ENCODE measurements at places on chromosomes 12 and 14.

- DNase-seq: no peak
These were observed 397.2 kb upstream of the USP15 start for GRCh38 chr12:61862986-61863385.

GRCh38 chr12:114625294-114625851, 58.6 kb downstream of the TBX3 start:
- DNase-seq: no peak

DNA sequence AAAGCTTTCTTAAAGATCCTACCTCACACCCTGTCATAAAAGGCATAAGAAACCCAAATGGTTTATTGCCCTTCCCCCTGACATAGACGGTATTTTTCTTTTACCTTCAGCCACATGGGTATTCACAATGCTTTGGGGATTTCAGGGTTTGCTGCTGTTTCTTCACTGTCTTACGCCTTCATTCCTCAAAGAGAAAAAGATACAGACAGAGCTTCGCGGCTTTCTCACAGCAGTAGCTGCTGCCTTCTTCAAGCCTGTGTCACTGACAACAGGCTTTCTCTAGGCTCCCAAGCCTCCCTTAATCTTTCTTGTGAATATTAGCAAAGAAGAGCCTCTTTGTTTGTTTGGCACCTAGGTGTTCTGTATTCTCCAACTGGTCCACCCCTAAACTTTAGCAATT, 197.4 kb upstream of the ARID2 start:
- no peak for DNase-seq

DNA sequence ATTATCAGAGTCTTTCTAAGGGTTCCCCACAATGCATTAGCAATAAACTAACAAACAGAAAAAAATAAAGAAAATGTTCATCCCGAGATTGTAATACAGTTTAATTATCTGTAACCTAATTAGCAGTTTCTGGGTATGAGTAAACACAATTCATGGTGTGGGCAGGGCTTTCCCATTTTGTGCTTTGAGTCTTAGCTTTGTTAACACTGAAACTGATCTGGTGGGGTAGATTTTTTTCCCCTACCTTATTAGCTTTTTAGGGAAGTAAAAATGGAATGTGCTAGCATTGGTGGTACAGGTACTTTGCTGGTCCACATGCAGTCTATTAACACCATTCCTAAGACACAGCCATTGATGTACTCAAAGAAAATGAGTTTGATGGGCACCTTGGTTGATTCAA, 18.4 kb upstream of the KRR1 start:
- DNase-seq: no peak

DNA sequence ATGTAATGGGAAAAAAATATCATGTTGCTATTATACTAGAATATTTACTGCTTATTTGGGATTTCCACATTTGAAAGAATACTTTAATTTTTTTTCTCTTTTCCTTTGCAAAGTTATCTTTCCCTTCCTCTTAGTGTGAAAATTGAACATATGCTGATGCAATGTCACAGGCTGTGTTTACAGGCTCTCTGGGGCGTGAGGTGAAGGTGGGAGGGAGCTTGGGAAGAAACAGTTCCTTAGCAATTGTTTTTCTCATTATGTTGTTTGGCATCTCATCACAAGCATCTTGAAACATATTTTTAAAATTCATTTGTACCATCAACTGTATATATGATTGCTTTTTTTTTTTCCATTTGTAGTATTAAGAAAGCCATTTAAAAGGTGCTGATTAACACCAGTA, 47.9 kb upstream of the NAV3 start:
- DNase-seq: no peak

GRCh38 chr14:34180869-34181268, 230.0 kb upstream of the EGLN3 start:
- no peak for DNase-seq

DNA sequence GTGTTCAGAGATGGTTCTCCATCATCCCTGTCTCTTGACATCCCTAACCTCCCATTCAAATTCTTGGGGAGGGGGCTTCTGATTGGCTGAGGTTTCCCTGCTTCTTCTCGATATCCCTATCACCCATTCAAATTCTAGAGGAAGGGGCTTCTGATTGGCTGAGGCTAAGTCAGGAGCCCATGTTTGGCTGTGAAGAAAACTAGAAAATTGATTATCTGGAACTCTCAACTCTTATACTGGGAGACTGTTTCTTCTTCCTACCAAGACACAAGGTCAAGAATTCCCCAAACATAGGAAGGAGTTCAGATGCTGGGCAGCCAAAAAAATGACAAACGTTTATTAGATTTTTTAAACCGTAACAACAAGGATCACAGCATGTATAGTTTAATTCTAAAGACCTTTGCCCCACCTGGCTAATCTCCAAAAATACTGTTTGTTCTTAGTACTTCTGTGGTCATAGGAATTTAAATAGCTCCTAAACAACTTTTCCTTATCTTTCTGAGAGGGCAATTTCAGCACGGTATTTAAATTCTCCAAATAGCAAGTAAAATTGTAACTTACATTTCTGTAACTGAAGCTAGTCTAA, 26.4 kb downstream of the SPIC start:
- no peak for DNase-seq

- no peak for DNase-seq
These were observed 597 bp downstream of the RNF31 start for GRCh38 chr14:24147761-24148428.

DNA sequence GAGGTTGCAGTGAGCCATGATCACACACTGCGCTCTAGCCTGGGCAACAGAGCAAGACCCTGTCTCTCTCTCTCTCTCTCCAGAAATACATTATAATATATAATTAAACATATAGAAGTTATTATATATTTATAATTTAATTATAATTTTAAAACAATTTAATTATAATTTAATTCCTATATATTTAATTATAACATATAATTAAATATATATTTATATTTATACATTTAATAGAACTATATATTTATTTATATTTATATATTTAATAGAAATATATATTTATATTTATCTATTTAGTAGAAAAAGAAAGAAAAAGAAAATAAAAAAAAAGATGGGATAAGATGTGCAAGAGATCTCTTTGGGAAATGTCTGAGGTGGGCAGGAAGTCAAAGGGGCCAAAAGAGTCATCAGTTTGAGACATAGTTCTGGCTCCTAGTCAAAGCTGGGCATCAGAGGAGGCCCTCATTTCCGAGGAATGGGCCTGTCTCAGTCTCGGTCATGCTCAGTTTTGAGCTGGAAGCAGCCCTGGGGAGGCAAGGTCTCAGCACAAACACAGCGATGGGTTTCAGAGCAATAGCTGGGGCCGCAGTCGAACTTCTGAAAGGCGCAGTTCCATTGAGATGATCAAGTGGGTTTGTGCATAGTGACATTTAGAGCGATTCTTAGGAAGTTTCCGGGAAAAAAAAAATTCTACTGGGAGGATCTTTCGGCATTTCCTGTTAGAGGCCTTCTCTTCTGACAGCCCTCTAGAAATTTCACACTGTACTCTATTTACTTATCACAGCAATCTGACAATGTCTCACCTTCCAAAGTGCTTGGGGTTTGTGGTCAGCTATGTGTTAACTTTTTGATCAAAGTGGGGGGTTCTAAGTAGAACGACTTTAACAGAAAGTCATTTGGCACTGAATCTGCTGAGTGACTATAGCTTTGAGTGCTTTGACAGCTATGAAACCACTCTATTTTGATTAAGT, 58.7 kb upstream of the GZMB start:
- no peak for DNase-seq

DNA sequence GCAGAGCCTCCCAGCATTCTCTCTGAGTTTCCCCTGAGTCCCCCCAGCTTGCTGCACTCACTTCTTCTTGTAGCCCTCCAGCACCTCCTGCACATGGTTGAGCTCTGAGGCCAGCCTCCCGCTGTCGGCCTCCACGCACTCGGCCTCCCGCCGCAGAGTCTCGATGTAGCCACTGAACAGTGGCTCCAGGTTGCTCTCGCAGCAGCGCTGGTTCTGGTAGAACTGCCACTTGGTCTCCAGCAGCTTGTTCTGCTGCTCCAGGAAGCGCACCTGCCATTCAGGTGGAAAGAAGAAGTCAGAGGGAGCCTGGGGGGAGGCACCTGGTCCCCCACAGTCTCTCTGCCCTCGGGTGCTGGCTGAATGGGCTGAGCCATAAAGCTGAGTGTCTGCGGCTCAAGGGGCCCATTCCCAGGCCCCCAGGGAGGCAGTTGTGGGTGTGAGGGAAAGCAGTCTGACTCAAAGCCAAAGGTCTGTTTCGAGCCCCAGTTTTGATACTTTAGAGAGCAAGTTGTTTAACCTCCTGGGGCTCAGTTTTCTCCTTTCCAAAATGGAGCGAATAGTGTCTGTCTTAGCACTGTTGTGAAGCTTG, 2.3 kb downstream of the KRT85 start:
- DNase-seq: no peak

- DNase-seq: no peak
These were observed 209.0 kb upstream of the PLEKHG7 start for GRCh38 chr12:92493816-92494215.

DNA sequence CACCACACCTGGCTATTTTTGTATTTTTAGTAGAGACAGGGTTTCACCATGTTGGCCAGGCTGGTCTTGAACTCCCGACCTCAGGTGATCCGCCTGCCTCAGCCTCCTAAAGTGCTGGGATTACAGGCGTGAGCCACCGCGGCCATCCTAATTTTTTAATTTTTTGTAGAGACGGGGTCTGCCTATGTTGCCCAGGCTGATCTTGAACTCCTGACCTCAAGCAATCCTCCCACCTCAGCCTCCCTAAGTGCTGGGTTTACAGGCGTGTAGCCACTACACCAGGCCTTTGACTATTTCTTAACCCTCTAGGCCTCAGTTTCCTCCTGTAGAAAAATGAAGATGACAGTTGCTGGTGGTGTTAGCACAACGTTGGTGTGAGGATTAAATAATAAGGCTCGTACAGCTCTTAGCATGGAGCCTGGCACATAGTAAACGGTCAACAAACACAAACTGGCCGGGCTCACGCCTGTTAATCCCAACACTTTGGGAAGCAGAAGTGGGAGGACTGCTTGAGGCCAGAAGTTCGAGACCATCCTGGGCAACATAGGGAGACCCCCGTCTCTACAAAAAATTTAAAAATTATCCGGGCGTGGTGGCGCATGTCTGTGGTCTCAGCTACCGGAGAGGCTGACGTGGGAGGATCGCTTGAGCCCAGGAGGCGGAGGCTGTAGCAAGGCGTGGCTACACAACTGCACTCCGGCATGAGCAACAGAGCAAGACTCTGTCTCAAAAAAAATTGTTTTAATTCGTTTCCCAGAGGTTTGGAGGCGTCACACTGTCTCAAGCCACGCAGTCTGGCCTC, 979 bp downstream of the DDX54 start:
- DNase-seq: no peak

DNA sequence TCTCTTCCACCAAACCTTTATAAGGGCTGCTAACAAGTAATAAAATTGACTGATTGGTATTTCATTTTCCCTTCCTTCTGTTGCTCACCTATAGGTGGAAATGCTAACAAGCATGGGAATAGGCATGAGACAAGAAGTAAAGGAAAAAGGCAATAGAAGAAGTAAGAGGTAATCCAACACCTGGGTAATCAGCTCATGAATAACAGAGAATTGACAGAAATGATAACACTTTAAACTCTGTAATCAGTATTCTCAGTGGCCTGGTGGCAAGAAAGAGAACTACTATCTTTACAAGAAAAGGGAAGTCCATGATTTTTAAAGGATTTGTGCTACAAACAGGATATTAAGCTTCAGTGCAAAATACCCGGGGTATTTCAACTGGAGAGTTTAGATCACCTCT, 737.8 kb downstream of the RERGL start:
- no peak for DNase-seq

GRCh38 chr12:88904705-88905104, 324.4 kb upstream of the KITLG start:
- no peak for DNase-seq

GRCh38 chr12:83473408-83474095, 786.8 kb downstream of the TMTC2 start:
- DNase-seq: no peak

DNA sequence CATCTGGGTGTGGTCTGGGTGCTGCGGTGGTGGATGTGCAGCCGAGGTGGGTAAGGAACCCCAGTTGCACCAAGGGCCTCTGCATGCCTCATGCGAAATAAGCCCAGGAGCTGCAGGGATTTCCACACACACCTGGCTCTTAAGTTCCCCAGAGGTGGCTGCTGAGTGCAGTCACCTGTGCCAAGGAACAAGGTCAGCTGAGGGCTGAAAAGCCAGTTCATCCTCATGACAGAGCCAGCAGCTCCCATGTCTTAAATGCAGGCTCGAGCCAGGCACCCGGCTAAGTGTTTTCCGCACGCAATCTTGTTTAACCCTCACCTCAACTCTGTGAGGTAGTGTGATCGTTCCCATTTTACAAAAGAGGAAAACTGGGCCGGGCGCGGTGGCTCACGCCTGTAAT, 9.7 kb downstream of the HVCN1 start:
- no peak for DNase-seq

- DNase-seq: no peak
These were observed 12.7 kb downstream of the CCND2 start for GRCh38 chr12:4286228-4286627.

GRCh38 chr12:116695464-116695725, 42.5 kb downstream of the SPRING1 start:
- no peak for DNase-seq

GRCh38 chr14:97490521-97491070, 693.4 kb downstream of the VRK1 start:
- no peak for DNase-seq

DNA sequence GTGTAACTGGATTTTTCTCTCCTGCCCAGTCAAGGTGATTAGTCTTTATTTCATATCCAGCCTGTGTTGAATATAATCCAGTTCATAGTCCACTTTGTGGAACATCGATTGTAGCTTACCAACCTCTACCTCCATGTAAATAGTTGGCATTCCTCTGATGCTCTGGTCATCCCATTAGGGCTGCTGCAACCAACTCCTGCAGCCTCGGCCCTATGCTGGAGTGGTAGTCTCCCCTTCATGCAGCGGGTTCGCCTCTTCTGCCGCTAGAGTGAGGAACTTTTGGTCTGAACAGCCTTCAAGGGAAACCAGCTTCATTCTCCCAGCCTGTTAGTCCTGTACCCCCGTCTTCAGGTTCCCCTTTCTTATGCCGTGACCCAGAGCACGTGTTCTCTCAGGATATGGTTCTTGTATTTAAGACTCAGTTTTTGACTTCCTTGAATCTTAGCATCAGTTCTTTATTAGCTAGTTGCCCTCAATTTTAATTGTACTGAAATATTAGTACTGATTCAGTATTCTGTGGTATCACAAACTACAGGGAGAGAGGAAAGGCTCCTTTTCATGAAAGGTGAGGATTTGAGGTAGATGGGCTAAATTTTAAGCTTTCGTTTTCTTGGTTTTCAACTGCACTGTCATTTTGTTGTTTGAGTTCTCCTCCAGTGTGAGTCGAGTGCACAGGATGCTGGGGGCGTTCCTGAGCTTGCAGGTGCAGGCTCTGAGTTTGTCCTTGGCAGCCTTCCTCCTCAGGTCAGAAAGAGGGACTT, 33.2 kb downstream of the ZNF664 start:
- peak; percentile 7 for DNase-seq

Measured in stimulated activated CD4-positive, alpha-beta T cell treated with anti-CD3 and anti-CD28 coated beads, Interleukin-1b, Interleukin-23, amount 100 ng/mL, for 4 hours (primary cell).